ENCODE measurements at places on chromosomes 1 and 21. TPM values are rescaled to one million over a fixed set of nuclear protein-coding genes. Genes with fewer than 3 reads are reported as not detected.

GRCh38 chr21:43306391-43306790 lies 120.5 kb downstream of the SIK1 start:
- DNase-seq: no peak

DNA sequence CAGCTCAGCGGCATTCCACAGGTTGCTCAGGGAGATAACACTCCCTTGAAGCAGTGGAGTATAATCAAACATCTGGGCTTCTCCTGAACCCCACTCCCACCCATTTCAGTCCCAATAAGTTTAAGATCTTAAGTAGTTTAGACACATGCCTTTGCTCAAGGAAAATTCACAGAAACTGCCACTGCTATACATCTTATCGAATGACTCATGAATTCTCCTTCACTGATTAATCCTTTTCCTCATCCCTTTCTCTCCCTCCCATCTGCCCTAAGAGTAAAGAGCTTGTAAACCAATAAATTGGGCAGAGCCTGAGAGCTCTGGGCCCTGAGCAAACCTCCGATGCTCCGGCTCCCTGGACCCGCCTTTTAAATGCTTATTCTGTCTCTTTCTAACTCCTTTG lies 10.2 kb downstream of the VN1R5 start:
- no peak for DNase-seq

DNA sequence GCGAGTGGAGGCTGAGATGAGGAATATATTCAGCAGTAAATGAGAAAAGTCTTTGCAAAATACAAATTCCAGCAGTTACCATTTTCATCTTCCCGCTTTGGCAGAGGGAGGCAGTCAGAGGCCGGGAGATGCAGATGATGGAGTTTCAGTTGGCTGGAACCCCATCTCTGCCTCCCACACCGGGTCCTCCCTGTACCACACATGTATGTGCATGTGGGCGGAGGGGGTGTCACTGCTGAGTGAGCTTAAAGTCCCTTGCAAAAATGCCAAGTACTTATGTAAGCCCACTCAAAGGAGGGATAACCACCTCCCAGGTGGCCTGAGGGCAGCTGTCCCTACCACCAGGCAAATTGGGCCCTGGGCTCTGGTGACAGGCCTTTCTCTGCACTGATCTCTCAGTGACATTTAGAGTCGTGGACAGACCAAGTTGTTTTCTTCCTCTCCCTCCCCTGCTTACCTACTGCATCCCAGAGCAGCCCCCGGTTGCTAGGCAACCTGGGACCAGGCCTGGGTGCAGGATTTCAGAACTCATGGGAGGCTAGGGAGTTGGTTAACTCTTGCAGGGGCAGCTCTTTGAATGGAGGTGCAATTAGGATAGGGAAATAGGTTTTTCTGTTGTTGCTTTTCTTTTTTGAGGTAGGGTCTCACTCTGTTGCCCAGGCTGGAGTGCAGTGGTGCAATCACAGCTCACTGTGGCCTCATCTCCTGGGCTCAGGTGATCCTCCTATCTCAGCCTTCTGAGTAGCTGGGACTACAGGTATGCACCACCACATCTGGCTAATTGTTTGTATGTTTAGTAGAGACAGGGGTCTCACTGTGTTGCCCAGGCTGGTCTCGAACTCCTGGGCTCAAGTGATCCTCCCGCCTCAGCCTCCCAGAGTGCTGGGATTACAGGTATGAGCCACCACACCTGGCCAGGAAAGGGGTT lies 17.1 kb upstream of the UBXN10 start:
- no peak for DNase-seq

DNA sequence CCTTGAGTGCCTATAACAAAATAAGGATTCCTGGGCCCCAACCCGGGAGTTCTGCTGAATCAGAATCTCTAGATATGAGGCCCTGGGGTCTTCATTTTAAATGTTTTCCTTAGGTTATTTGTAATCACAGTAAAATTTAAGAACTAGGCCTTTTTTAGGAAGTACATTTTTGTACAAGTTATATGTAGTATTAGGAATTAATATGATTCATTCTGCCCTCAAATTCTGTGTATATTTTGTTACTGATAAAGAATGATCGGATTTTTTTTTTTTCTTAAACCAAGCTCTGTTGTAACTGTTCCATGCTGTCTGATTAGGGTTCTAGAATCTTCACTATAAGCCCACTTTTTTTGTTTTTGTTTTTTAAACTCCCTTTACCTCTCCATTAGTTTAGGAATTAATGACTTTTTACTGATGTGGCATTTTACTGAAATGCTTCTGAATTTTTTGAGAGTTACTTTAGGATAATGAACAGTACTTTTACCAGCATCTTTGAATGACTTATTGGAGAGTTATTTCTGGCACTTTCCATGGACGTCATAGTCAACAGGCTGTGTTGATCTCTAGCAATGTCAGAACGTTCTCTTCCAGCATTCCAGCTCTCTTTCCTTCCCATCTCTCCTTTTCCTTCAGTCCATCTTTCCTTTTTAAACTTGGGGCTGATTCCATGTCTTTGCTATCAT lies 48.3 kb downstream of the CLIC4 start:
- DNase-seq: no peak

GRCh38 chr1:94953107-94953506 lies 26.2 kb upstream of the CNN3 start:
- no peak for DNase-seq

- DNase-seq: no peak
Observed at GRCh38 chr1:229328598-229329362, 14.1 kb downstream of the CCSAP start.

- DNase-seq: no peak
Observed at GRCh38 chr1:63888984-63889383, 115.2 kb downstream of the ROR1 start.

GRCh38 chr1:247273013-247273412 lies 17.1 kb downstream of the VN1R5 start:
- no peak for DNase-seq

ATP6V1G3 gene
- not detected for total RNA-seq

DNA sequence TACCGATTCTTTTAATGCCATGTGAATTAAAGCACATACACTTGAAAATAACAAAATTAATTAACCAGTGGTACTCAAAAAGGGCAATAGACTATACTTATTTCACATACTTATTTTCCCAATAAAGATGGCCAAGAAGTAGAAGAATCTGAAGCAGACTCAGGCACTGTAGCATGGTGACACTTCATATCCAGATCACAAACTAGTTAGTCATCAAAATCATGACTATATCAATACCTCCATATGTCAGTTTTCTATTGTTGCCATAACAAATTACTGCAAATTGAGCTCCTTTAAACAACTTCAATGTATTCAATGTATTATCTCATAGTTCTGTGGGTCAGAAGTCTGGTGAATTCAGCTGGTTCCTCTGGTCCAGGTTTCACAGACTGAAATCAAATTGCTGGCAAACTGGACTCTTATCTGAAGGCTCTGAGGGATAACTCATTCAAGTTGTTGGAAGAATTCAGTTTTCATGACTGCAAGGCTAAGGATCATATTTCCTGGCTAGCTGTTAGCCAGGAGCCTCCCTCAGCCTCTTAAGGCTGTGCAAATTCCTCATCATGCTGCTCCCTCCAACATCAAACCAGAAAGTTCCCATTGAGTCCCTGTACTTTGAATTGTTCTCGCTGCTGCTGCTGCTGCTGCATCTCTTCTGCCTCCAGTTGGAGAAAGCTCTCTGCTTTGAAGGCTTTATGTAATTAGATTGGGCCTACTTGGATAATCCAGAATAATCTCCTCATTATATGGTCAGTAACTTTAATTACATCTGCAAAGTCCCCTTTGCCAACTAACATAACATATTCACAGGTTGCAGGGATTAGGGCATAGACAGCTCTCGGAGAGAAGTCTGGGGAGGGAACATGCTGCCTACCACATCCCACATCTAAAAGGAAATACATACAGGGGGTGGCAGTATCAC lies 91.5 kb downstream of the MRPL39 start:
- DNase-seq: no peak

GRCh38 chr1:7896994-7897393 lies 43.6 kb downstream of the TNFRSF9 start:
- DNase-seq: no peak

- no peak for DNase-seq
Observed at GRCh38 chr1:169426174-169426705, 1.0 kb downstream of the CCDC181 start.

- DNase-seq: no peak
Observed at GRCh38 chr1:18783705-18784481, 75.6 kb downstream of the TAS1R2 start.

TTLL7 gene
- total RNA-seq: 11.5 TPM

GRCh38 chr1:39632323-39632681 lies 7.1 kb downstream of the HEYL start:
- DNase-seq: no peak

DNA sequence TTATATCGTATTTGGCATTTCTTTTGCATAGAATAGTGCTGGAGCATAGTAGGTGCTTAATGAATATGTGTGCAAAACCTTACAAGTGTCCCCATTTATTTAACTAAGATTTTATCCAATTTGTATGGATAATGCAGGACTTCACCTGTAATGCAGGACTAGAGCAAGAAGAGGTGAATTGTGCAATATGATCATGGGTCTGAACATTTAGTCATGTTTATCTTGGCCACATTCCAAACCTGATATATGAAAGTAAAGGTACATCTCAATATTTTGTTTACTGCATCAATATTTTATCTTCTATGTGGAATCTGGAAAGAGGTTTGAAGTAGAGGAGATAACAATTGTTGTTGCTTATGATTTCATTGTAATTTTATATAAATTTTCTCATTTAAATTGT lies 1626.7 kb upstream of the B3GALT2 start:
- no peak for DNase-seq

GRCh38 chr1:115980998-115981993 lies 5.0 kb downstream of the SLC22A15 start:
- no peak for DNase-seq

L1TD1 gene
- 1.5 TPM for total RNA-seq

GRCh38 chr1:5834477-5835178 lies 157.6 kb downstream of the NPHP4 start:
- DNase-seq: no peak

GRCh38 chr1:201676197-201676596 lies 137.3 kb downstream of the NAV1 start:
- DNase-seq: peak; percentile 32

DNA sequence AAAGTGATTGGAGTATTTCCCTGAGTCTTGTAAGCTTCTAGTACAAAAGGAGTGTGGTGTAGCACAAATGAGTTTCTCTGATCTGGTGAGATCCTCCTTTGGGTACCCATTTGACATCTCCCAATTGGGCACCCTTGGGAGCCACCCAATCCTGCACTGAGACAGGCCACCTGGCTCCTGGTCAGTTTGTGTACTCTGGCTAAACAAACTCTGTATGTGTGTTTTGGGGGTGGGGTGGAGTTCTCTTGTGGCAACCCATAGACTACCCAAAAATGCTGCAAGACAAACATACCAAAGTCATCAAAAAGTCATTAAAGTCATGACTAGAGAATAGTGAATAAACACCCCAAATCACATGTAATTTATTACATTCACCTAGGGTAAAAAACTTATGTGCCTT lies 8.4 kb upstream of the HIVEP3 start:
- no peak for DNase-seq

CAP1 gene
- 141 TPM for total RNA-seq

DNA sequence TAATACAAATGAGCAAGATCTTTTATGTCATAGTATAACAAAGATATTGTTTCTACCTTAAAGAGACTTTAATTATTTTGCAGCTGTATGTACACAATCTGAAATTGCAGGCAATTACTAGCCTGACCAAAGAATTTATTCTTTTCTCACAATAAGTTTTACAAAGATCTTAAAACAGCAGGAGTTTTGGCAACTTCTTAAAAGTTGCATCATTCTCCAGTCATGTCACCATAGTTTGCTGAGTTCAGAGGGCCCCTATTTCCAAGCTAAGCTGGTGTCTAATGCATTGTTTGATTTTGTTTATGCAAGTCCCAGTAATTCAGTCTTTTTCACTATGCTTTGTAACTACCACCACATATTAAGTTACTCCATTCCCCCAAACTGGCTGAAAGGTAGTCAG lies 114.8 kb downstream of the DNAH14 start:
- no peak for DNase-seq

DNA sequence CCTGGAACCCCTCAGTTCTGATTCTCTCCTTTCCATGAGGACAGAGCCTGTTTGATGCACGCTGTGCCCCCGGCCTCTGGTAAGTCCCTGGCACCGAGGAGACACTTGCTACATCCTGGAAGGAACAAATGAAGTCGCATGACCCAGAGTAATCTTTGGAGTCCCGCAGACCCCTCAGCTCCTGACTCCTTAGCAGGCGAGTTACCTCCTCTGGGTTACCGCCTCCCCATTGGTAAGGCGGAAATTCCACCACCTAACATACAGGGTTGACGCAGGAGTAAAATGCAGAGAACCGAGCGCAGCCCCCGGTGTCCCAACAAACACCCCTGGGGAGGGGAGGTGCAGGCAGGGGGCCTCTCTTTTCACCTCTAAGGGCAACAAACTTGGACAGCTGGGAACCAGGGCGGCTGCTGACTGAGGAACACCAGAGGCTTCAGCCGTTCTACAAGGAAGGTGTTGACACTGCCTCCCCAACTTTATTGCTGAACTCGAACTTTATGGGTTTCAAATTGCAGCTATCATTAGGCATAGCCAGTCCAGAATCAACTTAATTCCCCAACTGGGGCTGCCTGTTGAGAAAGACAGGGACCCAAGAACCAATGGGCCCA lies 115.3 kb upstream of the IFFO2 start:
- DNase-seq: no peak
